ENCODE measurements at places on chromosomes 13 and 19. TPM values are rescaled to one million over a fixed set of nuclear protein-coding genes. Genes with fewer than 3 reads are reported as not detected.
A peak's percentile ranks its signal among the peaks of the same experiment; 100 is the strongest.

The TNNI3 gene
- total RNA-seq = 14.6 TPM

The SULT2A1 gene
- 0.18 TPM for total RNA-seq

The LRRC63 gene
- total RNA-seq = 0.15 TPM

DNA sequence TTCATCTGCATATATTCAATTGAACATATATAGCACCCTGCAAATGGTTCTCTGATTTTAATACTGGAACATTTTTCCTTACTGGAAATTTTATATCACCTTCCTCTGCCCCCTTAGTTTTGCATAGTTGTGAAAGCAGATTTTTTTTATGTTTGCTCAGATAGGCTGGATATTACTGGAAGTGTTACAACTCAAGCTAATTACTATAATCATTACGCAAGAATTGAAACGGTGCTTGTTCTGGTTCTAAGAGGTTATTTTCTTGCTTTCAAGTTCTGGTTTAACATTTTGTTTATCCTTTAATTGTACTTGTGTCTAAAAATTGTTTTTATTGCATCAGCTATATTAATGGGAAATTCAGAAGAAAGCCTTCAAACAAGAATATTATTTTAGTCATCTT, 95.6 kb upstream of the MYO16 start:
- no peak for DNase-seq
- no peaks in the 10 kb centered on the region for H3K4me1 ChIP-seq
- no peaks in the 10 kb centered on the region for H3K27me3 ChIP-seq

DNA sequence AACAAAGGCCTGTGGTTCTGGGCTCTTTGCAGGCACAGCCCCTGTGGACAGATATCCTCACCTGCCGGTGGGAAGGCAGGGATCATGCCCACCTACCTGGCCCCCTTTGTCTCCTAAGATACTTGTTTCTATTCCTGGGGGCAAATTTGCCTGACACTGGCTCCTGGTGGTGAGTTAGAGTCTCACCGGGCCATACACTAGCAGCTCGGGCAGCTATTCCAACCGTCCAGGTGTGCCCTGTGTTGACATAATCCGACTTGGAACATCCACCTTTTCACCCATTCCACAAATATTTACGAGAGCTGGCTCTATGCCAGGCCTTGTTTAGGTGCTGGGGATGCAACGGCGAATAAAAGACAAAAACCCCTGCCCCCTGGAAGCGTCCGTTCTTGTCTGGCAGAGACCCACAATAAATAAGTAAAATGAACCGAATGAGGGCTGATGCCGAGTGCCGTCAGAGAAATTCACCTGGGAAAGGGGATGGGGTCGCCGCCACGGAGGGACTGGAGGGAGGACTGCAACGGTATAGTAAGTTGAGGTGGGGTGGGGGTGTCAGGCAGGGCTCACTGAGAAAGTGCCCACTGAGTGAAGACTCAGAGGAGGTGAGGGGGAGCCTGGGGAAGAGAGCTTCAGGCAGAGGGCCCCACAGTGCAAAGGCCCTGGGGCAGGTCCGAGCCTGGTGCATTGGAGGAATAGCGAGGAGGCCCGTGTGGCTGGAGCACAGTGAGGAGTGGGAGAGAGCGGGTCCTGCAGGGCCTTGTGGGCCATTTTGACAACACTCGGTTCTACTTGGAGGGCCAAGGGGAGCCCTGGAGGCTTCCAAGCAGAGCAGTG, 43.2 kb upstream of the RANBP3 start:
- no peaks in the 10 kb centered on the region for H3K36me3 ChIP-seq
- H3K4me1 ChIP-seq = no peaks in the 10 kb centered on the region
- no peaks in the 10 kb centered on the region for H3K27me3 ChIP-seq
- no peak overlapping the region for H3K4me3 ChIP-seq

GRCh38 chr19:21439201-21439751, 42.3 kb downstream of the ZNF493 start:
- no peak for DNase-seq
- no peaks in the 10 kb centered on the region for H3K27me3 ChIP-seq
- no peak overlapping the region for H3K4me3 ChIP-seq
- H3K4me1 ChIP-seq = no peaks in the 10 kb centered on the region
- H3K36me3 ChIP-seq = no peaks in the 10 kb centered on the region
- no peak overlapping the region for H3K27ac ChIP-seq

DNA sequence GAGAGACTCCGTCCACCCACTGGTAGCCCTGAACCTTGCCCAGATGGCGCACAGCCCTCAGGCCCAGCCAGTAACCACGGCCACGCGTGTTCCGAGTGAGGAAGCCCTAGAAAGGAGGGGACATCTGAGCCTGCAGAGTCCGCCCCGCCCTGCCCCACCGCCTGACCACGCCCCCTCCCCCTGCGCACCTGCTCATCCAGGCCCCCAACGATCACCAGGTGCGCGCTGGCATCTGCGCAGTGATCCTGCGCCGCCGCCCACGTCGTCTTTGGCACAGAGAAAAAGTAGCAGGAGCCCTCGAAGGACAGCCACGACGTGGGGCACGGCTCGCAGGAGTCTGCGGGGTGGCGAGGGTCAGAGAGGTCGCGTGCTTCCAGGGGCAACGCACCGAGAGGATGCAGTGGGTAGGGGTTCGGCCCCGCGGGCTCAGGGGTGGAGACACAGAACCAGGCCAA, 2.1 kb downstream of the CLEC4G start:
- no peak overlapping the region for H3K4me3 ChIP-seq
- H3K4me1 ChIP-seq = no peaks in the 10 kb centered on the region
- H3K36me3 ChIP-seq = no peaks in the 10 kb centered on the region
- H3K27ac ChIP-seq = no peak overlapping the region
- no peak for DNase-seq

The ANKRD24 gene
- 0.26 TPM for total RNA-seq

- H3K27ac ChIP-seq = no peak overlapping the region
- H3K4me1 ChIP-seq = no peaks in the 10 kb centered on the region
- no peak overlapping the region for H3K4me3 ChIP-seq
- DNase-seq = no peak
- no peaks in the 10 kb centered on the region for H3K27me3 ChIP-seq
- H3K36me3 ChIP-seq = no peaks in the 10 kb centered on the region
Measured at GRCh38 chr13:101327871-101328270, 88.4 kb downstream of the NALCN start.

DNA sequence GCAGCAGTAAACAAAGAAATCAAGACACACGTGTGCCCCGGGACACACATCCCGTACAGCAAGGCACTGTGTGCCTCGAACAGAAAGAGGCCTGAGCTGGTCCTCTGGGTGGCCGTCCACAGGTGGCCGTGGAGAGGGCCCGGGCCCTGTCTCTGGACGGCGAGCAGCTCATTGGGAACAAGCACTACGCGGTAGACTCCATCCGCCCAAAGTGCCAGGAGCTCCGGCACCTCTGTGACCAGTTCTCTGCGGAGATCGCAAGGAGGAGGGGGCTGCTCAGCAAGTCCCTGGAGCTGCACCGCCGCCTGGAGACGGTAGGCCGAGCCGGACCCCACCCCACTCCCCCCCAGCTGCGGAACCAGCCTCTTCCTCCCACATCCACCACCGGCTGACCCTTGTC, 30.7 kb upstream of the F7 start:
- H3K27me3 ChIP-seq = no peaks in the 10 kb centered on the region
- no peak for DNase-seq
- H3K36me3 ChIP-seq = no peaks in the 10 kb centered on the region
- H3K4me1 ChIP-seq = no peaks in the 10 kb centered on the region
- no peak overlapping the region for H3K4me3 ChIP-seq

The UBE2L5 gene
- total RNA-seq = not detected

DNA sequence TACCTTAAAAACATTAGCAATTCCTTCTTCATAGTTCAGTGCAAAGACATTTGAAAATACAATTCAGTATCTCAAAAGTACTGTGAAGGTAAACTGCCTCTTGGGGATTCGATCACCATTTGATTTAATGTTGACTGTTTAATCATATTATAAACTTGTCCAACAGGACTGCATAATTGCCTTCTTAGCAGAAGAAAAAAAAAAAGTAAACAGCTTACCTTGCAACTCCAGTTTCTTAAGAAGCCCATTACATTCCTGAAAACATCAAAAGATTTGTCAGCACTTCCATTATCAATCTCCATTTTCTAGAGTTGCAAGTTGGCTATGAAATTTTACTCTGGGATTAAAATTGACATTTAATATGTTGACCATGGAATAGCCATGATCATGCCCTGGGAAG, 1154.6 kb downstream of the OLFM4 start:
- no peaks in the 10 kb centered on the region for H3K36me3 ChIP-seq
- H3K27ac ChIP-seq = no peak overlapping the region
- H3K4me3 ChIP-seq = no peak overlapping the region
- H3K27me3 ChIP-seq = no peaks in the 10 kb centered on the region
- no peaks in the 10 kb centered on the region for H3K4me1 ChIP-seq
- DNase-seq = no peak

DNA sequence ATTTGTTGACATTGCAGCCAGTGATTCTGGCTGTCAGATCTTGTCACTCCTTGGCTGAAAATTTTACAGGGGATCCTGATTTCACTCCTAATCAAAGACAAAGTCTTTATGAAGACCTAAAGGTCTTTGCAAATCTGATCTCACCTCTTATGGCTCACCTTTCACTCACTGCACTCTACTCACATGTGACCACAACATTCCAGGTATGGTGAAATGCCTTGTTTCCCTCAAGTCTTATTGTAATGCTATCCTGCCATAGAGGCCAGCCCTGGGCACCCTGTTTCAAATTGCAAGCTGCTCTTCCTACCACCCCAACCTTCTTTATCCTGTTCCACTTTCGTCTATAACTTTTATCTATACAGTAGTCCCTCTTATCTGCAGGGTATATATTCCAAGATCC, 200.1 kb downstream of the NDFIP2 start:
- no peaks in the 10 kb centered on the region for H3K27me3 ChIP-seq
- no peak overlapping the region for H3K4me3 ChIP-seq
- H3K27ac ChIP-seq = no peak overlapping the region
- no peaks in the 10 kb centered on the region for H3K36me3 ChIP-seq
- H3K4me1 ChIP-seq = no peaks in the 10 kb centered on the region

DNA sequence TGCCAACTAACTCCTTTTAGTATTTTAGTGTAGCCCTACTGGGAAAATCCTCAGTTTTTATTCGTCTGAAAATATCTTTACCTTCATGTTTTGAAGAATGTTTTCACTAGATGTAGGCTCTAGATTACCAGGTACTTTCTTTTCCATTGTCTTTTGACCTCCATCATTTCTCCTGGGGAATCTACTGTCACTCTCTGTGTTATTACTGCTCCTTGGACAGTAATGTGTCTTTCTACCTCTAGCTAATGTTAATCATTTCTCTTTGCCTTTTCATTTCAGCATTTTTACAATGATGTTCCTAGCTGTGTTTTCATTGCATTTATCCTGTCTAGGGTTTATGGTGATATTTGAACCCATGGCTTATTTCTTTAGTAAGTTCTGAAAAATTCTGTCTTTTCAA, 61.9 kb downstream of the SPACA7 start:
- H3K27ac ChIP-seq = no peak overlapping the region
- H3K4me3 ChIP-seq = no peak overlapping the region
- H3K4me1 ChIP-seq = no peaks in the 10 kb centered on the region
- no peaks in the 10 kb centered on the region for H3K36me3 ChIP-seq
- no peak for DNase-seq

The HIF3A gene
- total RNA-seq = not detected

DNA sequence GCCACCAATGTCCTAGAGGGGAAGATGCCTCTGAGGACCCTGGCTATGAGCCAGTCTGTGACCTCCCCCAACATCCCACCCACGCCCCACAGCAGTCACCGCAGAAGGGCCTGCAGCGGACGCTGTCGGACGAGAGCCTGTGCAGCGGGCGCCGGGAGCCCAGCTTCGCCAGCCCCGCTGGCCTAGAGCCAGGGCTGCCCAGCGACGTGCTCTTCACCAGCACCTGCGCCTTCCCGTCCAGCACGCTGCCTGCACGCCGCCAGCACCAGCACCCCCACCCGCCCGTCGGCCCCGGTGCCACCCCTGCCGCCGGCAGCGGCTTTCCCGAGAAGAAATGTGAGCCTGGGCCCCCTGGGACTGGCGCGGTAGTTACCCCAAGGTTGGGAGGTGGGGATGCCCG, 30.6 kb downstream of the DPF1 start:
- no peaks in the 10 kb centered on the region for H3K4me1 ChIP-seq
- no peaks in the 10 kb centered on the region for H3K27me3 ChIP-seq
- H3K4me3 ChIP-seq = no peak overlapping the region
- H3K27ac ChIP-seq = no peak overlapping the region

GRCh38 chr13:114324334-114324733, 10.0 kb downstream of the CHAMP1 start:
- no peak overlapping the region for H3K27ac ChIP-seq
- no peak for DNase-seq
- H3K4me1 ChIP-seq = no peaks in the 10 kb centered on the region
- H3K36me3 ChIP-seq = peaks cover 10% of the 10 kb centered on the region
- no peaks in the 10 kb centered on the region for H3K27me3 ChIP-seq

- H3K4me1 ChIP-seq = peaks cover 11% of the 10 kb centered on the region
- H3K27me3 ChIP-seq = no peaks in the 10 kb centered on the region
- no peak overlapping the region for H3K4me3 ChIP-seq
- no peak overlapping the region for H3K27ac ChIP-seq
- no peaks in the 10 kb centered on the region for H3K36me3 ChIP-seq
Measured at GRCh38 chr13:74129500-74130191, 4.6 kb downstream of the KLF12 start.

The C2CD4C gene
- total RNA-seq = 13.6 TPM

DNA sequence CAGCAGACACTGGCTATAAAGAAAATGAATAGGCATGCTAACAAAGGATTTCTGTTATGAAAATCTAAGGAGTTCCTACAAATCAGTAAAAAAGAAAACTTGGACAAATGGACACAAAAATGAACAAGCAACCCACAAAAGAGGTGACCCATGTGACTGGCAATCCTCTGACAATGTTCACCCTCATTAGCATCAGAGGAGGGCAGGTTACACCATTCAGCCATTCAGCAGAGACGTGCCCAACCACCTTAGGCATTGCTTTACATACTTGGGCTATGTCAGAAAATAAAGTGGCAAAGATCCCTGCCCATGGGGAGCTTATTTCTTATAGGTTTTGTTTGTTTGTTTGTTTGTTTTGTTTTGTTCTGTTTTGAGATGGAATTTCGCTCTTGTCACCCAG, 46.0 kb downstream of the TNFRSF19 start:
- H3K27ac ChIP-seq = no peak overlapping the region
- H3K4me3 ChIP-seq = no peak overlapping the region
- no peaks in the 10 kb centered on the region for H3K36me3 ChIP-seq
- no peaks in the 10 kb centered on the region for H3K27me3 ChIP-seq
- H3K4me1 ChIP-seq = no peaks in the 10 kb centered on the region

DNA sequence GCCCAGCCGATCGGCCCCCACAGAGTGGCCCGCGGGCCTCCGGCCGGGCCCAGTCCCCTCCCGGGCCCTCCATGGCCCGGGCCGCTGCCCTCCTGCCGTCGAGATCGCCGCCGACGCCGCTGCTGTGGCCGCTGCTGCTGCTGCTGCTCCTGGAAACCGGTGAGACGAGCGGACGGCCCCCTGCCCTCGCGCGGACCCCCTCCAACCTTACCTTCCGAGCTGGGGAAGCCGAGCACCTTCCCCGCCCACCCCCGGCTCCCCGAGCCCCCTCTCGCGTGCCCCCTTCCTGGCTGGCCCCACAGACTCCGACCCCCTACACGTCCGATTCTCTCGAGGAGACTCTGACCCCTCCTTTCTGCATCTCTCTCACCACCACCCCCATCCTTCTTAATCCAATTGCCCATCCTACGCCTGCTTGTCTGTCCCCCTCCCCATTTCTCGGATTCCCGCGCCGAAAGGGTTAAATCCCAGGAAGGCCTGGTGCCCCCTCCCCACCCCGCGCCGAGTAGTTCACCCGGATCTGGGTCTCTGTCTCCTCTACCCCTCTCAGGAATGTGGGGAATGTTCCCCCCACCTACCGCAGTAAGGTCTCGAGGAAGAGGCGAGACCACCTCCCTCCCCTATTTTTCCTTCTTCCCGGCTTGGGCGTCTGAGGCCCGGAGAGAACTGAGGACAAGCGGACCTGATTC, 502 bp downstream of the NECTIN2 start:
- peaks cover 6% of the 10 kb centered on the region for H3K36me3 ChIP-seq
- no peaks in the 10 kb centered on the region for H3K27me3 ChIP-seq
- H3K27ac ChIP-seq = peak overlapping the region; percentile 94
- H3K4me1 ChIP-seq = peaks cover 25% of the 10 kb centered on the region
- DNase-seq = no peak

Measured in Panc1 (cell line).